Gastroesophageal sphincter (tissue), 4 donors: ENCODE measurements at places on chromosomes 5 and 9.

DNA sequence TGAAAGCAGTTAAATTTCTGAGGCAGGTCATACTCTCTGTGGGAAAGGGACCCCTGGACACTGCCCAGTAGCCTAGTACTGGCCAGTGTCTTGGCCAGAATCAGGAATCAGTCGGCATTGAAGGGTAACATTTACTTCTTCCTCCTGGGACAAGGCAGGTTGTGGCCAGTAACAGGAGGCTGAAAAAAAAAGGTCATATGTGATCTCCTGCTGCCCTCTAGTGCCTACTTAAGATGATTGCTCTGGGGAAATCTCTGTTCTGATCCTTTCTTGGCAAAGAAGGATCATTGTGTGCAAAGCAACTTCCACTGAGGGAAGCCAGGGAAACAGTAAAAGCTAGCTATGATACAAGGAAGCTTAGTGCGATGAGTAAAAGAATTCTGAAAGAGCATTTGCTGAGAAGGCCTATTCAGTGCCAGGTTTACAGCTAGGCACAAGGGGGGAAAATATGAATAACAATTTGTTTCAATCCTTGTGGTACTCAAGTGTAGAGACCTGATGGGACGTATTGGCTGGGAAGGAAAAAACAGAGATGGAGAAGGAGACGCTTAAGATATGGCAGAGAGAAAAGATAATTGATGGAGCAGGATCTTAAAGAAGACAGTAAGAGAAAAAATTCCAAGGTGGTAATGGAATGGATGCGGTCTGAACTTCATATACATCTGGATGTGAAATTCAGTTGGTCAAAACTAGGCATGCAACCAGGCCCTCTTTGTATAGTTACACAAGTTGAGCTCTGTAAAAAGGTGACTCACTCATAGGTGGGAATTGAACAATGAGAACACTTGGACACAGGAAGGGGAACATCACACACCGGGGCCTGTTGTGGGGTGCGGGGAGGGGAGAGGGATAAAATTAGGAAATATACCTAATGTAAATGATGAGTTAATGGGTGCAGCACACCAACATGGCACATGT lies 25.8 kb upstream of the TRIM32 start:
- ATAC-seq, result peak; percentile 70

DNA sequence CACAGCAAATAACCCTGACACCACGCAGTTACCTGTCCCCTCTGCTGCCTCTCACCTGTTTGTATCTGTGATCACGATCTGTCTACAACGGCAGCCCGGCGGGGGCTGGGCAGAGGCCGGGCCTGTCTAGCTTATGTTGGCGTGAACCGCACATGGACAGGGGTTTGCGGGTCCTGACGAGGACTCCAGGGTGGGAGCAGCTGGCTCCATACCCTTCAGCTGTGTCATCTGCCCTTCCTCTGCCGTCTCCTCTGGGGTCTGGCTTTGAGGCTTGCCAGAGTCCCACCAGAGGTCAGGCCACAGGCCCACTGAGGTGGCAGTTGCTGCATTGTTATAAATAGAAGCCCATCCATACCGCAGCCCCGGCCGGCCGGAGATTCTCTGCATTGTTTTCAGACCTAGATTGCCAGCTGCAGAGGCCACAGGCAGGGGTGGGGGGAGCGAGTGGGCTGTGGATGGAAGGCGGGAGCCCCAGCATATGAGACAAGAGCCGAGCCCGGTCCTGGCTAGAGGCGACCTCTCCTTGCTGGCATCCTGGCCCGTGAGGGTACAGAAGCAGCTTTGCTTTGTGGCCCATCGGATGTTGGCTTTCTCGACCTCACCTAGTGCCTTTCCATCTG lies 37.8 kb downstream of the FAM78A start:
- peak; percentile 17 for ATAC-seq

DNA sequence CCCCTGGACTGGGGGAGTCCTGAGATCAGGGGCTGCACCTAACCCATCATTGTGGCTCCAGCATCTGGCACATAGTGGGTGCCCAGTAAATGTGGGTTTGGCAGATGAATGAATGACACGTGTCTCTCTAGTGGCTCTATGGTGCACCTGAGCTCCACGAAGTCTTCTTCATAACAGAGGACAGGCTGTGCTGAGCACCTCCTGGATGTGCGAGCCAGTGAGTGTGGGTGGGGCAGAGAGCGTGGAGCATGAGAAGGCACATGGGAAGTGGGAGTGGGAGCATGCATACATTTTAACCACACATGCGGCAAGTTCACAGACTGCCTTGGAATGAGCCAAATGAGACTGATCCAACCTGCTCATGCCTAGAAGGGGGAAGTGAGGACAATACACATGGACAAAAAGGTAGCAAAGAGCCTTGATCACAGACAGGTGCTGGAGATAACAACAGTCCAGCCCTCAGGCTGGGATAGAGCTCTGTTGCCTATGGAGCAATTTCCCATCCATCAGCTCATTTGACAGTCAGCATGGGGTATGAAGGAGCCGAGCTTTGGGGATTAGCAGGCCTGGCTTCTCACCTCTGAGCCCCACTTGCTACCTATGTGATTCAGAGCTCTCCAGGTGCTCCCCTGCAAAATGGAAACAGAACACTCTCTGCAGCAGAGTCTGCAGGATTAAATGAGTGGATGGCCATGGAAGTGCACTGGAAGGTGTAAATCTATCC lies 76.2 kb upstream of the TBC1D2 start:
- ATAC-seq, result no peak

DNA sequence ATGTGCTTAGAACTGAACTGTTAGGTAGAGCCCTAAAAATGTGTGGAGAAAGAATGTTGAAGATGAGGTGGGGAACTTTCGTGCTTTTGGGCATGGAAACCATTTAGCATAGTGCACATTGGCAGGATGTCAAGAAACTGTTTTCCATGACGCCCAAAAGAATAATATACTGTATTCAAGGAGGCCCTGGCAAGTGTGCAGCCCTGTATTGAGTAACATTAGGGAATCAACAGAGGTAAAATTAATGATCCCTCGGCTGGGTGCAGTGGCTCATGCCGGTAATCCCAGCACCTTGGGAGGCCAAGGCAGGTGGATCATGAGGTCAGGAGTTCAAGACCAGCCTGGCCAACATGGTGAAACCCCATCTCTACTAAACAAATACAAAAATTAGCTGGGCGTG lies 20.9 kb upstream of the PLIN2 start:
- ATAC-seq, result no peak

DNA sequence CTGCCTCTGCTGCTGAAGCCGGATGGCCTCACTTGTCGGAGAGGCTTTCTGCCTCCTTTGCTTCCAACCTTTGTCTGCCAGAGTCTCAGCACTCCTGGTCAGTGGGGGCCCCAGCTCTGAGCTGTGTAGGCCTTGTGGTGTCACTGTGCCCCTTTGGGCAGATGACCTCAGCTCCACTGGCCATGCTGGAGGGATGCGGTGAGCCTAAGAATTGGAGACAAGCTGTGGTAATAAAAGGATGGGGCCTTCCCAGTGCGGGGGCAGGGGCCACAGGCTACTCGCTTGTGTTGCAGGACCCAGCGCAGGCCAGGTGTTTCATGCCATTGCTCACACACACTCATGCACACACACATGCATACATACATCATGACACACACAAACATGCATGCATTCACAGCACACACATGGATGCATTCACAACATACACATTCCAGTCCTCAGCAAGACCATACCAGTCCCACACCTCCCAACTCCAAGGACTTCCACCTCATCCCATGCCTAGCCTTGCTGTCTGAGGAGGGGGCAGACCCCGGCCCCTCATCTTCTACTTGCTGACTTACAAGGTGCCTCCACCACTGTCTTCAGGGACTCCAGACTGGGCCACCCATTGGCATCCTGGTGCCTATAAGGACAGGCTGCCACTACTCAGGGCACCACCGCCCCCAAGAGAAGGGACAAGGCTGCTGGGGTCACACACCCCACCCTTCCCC lies 237.7 kb downstream of the SYK start:
- no peak for ATAC-seq
